RCC 7860 (cell line): ENCODE measurements at places on chromosomes 13 and 19.

DNA sequence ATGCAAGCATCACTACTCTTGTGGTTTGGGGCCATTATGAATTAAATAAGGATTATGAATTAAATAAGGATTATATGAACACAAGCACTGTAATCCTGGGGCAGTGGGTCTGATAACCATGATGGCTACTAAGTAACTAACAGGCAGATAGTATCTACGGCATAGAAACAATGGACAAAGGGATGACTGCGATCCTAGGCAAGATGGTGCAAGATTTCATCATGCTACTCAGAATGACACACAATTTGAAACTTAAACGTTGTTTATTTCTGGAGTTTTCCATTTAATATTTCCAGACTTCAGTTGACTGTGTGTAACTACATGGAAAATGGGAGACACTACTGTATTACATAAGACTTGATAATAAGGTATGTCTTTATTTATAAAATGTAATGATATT lies 15.1 kb downstream of the KCNRG start:
- DNase-seq: no peak

DNA sequence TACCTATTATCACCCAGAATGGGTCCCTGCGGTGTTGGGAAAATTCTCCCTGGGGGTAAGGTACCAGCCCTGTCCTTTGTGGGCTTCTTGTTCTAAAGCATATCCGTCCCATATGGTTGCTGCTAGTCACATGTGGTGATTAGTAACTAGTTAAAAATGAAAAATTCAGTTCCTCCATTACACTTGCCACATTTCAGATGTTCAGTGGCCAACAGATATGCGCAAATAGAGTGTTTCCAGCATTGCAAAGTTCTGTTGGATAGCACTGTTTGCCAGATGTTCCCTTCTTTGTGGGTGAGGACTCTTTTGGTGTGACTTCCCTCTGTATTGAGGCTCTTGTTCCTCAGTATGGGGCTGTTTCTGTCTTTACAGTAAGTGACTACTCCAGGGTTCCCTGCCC lies 3.8 kb downstream of the CNOT3 start:
- no peak for DNase-seq

DNA sequence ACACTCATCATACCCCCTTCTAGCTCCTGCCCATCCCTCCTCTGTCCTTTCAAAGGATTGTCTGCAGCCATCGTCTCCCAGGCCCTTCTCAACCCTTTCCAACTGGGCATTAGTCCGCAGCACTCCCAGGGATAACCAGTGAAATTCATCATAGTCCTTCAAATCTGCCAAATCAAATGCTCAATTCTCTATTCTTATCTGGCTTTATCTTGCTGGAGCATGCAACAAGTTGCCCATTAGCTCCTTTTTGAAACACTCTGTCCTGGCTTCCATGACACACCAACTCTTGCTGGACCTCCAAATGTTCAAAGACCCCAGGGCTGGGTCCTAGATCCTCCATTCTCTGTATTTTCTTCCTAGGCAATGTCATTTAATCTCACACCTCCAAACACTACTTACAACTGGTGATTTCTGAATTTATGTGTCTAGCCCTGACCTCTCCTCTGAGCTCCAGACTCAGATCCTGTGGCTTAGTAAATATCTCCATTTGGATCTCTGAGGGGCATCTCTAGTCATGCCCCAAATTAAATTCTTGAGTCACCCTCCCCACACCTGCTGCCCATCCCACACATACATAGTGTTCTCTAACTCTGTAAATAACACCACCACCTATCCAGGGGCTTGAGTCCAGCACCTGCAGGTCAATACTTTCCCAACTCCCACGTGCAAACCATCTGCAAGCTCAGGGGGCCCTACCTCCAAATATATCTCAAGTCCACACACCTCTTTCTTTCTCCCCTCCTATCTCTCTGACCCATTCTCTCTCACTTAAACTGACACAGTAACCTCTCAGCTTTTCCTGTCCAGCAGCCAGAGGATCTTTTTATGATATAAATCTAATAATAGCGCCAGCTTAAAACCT lies 9.1 kb upstream of the ANKRD10 start:
- no peak for DNase-seq

DNA sequence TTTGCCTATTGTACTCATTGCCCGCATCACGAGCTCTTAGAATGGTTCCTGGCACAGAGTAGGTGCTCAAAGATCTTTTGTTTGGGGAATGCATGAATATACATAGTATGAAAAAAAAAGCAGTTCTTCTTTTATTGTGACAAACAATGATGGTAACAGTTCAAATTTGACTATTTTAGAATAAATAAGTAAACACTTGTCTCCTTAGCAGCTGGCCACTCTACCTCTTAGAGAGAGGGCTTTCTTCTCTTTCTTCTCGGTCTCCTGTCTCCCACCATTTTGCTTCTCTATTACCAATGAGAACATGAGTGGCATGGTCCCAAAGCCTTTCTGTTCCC lies 639 bp upstream of the SLAIN1 start:
- no peak for DNase-seq

- DNase-seq: peak; percentile 90
Measured at GRCh38 chr13:110371550-110372465, 64.7 kb downstream of the COL4A2 start.

- no peak for DNase-seq
Measured at GRCh38 chr19:18975869-18976268, 34.9 kb upstream of the HOMER3 start.

DNA sequence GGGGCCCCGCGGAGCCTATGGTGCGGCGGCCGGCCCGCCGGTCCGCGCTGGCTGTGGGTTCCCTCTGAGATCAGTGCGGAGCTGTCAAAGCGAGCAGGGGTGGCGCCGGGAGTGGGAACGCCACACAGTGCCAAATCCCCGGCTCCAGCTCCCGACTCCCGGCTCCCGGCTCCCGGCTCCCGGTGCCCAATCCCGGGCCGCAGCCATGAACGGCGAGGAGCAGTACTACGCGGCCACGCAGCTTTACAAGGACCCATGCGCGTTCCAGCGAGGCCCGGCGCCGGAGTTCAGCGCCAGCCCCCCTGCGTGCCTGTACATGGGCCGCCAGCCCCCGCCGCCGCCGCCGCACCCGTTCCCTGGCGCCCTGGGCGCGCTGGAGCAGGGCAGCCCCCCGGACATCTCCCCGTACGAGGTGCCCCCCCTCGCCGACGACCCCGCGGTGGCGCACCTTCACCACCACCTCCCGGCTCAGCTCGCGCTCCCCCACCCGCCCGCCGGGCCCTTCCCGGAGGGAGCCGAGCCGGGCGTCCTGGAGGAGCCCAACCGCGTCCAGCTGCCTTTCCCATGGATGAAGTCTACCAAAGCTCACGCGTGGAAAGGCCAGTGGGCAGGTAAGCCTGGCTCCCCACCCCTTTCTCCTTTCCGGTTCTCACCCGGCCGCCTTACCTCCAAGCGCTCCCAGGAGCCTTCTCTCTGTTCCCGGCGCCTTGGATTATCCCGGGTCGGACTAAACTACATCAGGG lies at the start of gene PDX1:
TSS of gene PDX1 (plus strand) at position 67 of the 743 bp plus-strand sequence. CDS start at position 206, 139 bp downstream.
- no peak for DNase-seq

- no peak for DNase-seq
Measured at GRCh38 chr13:70363991-70364390, 255.7 kb upstream of the KLHL1 start.

GRCh38 chr19:57830071-57830602 lies at the start of gene ZNF587B:
TSS of gene ZNF587B (plus strand) at chr19:57830299. CDS start at chr19:57830529, 230 bp downstream.
- no peak for DNase-seq

DNA sequence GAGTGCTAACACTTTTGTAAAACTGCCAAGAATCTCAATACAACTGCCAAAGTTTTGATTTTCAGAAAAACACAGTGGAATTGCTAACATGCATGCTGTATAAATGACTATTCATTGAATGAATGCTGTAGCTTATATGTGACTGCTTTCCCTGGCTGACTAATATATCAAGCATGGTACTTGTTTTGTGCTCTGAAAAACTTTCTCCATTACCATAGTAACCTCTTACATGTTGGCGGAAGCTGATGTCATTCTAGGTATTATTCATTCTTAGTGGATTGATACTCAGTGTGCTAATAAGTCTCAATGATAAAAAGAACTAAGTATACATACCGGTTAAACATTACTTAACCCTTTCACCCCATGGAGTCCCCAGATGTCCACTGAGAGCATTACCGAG lies 166.1 kb upstream of the MYO16 start:
- DNase-seq: peak; percentile 76

DNA sequence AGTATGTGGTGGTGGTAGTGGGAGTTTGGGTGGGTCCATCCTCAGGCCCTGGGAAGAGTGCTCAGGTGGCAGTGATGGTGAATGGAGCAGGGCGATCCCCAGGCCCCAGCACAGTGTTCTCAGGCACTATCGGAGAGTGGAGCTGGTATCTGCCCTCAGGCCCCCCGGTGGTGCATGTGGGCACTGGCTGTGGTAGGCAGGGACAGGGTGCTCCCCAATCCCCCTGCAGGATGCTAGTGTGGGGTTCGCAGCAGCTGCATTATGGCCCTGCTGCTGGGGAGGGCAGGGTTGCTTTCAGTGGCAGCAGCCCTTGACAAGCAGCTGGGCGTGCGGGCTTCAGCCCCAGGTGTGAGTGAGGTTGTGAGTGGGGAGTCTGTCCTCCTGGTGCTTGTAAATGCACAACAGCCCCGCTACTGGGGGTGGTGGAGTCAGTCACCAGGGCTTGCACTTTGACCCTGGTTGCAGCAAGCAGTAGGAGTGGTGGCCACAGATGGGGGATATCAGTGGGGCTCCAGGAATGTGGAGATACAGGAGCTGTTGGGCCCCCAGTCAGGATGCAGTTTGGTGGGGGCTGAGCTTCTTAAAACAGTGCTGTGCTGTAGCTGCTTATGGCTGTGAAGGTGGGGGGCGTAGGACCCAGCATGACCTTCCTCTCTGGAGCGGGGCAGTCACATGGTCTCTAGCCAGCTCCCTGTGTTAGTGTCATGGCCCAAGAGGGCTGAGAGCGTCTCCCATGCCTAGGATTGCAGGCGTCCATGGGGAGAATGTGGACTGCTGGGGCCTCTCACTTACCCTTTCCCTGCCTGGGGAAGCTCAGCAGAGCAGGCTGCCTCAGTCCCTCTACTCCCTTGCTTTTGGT lies 38.7 kb upstream of the ARHGEF7 start:
- DNase-seq: no peak

GRCh38 chr13:24613755-24614154 lies 66.5 kb upstream of the ATP12A start:
- no peak for DNase-seq

DNA sequence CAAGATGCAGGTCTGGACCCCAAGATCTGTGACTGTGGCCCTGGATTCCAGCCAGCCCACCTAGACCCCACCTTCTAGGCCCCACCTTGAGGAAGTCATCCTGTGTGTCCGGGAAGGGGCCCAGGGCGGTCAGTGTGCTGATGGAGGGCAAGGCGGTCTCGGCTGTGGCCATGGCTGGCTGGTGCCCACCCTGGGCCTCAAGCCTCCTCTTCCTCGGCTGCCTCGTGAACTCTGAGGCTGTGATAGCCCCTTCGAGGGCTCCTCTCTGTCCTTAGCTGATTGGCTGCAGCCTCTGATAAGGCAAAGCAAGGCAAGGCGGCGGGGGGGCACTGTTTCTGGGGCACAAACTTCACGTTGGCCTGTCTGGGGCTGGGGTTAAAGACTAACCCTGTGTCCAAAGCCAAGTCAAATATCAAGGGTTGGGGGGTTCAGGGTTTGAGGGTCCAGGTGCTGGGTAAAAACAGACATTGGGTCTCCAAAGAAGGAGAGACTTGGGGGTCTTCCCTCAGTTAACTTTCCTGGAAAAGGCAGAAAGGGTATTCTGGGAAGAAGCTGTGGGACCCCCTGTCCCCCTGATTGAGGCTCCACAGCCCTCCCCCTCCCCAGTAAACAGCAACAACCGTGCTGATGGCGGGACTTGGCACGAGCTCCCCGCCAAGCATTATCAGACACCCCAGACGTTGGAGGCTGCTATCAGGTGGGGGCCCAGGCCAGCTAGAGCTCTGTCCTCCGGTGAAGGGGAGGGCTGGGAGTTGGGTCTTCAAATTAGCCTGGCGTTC lies at the start of gene KLF1:
TSS of gene KLF1 (minus strand) at position 233 of the 779 bp plus-strand sequence. CDS start at position 172, 61 bp downstream.
- DNase-seq: no peak

DNA sequence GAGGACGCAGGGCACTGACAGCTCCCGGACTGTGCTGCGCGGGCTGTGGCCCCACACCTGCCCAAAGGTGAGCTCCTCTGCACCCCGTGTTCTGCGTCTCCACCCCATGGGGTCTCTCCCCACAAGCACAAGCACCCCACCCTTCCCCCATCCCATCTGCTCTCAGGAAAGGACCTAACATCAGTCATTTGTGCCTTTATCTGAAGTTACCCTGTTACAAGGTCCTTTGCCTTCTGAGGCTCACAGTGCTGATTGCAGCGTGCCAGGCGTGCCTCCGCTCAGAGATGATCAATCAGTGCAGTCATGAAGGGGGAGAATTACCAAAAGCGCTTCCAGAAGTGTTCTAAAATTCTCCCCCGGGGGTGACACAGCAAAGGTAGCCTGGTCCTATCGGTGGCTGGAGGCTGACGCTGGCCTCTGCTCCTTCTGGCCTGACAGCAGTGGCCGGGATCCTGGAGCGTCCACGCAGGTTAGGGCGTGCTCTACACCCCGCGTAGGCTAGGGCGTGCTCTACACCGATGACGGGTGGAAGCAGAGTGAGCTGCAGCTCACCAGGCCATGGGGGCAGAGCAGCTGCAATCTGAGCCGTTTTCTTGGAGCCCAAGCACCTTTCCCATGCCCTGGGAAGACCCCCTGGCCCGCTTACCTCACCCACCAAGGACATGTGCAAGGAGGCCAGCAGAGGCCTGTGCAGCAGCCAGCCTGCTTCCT lies 84.7 kb upstream of the TM9SF2 start:
- no peak for DNase-seq

DNA sequence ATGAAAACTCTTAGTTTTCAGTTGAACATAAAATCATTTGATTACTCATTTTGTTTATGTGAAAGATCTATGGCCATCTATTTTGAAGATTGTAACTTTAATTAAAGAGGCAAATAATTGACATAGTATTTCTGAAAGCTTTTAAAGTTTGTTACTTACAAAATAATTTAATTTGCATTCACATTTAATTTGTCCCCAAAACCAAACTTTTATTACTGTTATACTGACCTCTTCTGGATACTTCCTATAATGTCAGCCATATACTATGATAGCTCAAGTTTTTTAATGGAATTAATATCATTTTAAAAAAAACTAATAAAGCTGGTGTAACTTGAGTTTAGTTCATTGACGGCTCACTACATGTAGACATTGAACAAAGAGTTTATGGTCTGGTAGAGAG lies 4.9 kb upstream of the SGCG start:
- no peak for DNase-seq

GRCh38 chr13:76019421-76020044 lies 383.4 kb downstream of the LMO7 start:
- no peak for DNase-seq

- no peak for DNase-seq
Measured at GRCh38 chr13:73065665-73066340, 7.0 kb downstream of the KLF5 start.

DNA sequence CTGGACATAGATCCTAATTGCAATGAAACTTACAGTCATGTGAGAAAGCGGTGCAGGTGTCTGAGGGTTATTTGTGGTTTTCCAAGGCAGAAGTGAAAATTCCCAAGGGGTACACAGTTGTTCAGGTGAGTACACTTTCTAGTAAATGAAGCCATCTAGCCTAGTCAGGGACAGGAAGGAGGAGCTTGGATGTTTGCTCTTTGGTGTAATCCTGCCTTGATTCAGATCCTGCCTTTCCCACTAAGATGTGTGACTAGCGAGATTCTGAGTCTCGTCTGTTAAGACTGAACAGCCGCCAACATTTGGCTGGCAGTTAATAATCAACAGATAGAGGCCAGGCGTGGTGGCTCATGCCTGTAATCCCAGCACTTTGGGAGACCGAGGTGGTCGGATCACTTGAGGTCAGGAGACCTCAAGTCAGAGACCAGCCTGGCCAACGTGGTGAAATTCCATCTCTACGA lies 2.5 kb downstream of the RPS9 start:
- peak; percentile 86 for DNase-seq
